ENCODE measurements at places on chromosomes 7 and 10.

DNA sequence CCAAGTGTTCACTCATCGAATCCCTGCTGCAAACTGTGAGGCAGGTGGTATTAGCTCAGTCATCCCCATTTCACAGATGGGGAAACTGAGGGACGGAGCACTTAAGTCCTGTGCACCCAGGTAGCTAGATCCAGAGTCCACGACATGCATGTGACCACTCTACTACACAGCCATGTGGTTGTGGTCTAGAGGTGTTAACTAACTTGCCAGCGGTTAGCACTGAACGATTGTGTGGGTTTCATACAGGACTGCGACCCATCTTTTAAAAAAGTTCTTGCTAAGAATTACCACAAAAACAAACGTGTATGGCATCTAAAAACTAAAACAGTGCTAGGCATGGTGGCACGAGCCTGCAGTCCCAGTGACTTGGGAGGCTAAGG lies 16.1 kb upstream of the ABCC2 start:
- no peak for DNase-seq

GRCh38 chr10:93334901-93335327 lies 147.2 kb downstream of the MYOF start:
- no peak for DNase-seq

DNA sequence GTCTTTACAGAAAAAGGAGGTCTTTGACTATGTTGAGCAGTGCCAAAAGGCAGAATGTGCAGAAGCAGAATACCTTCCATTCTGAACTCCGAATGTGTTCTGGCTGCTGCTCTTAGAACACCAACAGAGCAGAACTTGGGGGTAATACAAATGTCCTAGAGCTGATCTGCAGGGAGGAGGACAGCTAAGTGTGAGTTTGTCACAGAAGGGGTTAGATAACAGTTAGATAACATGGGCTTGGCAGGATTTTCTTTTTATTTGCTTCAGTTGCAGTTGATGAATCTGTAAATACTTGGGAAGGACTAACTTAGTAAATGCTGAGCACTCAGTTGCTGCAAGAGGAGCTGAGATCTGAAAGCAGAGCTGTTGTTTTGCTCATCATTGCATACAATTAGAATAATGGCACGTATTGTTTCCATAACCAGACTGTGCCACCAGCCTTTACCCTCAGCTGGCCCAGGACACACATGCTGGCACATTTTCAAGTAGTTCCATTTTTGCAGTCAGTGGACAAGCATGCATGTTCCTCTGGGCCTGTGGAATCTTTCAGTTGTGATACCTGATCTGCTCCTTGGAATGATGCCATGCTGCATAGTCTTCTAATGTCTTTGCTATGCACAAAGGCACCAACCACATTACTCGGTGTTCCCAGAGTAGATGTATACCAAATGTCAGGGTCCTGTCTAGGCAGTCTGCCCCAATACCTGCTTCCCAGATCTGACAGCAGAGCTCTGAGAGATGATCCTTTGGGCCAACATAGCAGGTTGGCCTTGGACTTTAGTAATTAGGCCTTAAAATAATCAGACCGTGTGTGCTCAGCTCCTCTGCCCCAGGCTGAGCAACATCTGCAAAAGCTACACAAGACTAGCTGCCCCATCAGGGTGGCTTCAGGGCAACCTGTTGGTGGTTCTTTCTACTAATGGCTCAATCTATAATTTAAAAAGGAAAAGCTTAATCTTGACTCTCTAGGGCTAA lies 55.7 kb downstream of the GSDME start:
- DNase-seq: peak; percentile 17

- no peak for DNase-seq
Observed at GRCh38 chr10:132707776-132708171, 78.2 kb downstream of the NKX6-2 start.

DNA sequence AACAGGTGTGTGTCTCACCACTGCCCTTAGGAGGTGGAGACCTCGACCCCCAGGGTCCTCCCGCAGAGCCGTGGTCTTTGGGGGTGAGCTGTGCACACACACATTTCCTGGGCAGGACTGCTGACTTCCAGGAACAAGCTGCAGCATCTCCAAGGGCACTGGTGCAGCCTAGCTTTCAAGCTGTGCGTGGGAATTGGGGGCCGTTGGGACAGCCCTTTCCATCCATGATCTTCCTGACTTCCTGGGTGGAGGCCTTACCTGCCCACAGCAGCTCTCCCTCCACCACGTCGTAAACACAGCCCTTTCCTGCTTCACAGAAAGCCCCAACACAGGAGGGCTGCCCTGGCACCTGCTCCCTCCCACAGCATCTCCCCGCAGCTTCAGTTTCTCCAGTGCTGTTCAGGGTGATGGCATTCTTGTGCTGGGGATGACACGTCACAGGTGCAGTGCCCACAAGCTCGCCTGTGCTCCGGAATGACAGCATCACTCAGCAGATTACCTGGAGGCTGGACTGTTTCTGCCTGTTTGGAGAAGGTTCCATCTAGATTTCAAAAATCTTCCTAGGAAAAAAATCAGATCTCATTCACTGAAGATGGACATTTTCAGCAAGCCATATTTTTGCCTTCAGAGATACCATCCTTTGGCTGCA lies 208.0 kb upstream of the PPP2R2D start:
- no peak for DNase-seq

DNA sequence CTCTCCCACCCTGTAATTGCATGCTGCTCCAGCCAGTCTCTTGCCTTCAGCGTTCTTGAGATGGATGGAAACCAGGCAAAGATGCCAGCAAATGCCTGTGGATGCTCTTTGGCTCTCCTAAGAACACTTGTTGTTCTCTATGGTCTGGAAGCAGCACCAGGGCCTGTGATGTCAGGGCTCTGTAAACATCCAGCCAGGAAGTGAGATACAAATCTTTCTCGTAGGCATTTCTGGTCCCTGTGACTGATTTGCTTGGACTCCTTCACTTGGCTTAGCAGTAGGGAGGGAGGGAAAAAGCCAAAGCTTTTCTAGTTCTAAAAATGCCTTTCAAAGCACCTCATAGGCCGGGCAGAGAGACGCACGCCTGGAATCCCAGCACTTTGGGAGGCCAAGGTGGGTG lies 201.3 kb downstream of the REEP3 start:
- DNase-seq: no peak

DNA sequence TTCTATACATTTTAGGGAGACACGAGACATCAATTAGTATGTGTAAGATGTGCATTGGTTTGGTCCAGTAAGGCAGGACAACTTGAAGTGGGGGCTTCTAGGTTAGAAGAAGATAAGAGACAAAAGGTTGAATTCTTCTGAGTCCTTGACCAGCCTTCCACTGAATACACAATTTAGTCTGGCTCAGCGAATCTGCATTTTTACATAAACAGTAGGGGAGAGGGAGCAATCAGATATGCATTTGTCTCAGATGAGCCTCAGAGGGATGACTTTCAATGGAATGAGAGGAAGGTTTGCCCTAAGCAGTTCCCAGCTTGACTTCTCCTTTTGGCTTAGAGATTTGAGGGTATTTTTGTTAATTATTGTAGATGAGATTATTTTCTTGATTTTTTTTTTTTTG lies 20.0 kb upstream of the C10orf90 start:
- no peak for DNase-seq

- DNase-seq: no peak
Observed at GRCh38 chr7:26863518-26864308, 677 bp downstream of the SKAP2 start.

DNA sequence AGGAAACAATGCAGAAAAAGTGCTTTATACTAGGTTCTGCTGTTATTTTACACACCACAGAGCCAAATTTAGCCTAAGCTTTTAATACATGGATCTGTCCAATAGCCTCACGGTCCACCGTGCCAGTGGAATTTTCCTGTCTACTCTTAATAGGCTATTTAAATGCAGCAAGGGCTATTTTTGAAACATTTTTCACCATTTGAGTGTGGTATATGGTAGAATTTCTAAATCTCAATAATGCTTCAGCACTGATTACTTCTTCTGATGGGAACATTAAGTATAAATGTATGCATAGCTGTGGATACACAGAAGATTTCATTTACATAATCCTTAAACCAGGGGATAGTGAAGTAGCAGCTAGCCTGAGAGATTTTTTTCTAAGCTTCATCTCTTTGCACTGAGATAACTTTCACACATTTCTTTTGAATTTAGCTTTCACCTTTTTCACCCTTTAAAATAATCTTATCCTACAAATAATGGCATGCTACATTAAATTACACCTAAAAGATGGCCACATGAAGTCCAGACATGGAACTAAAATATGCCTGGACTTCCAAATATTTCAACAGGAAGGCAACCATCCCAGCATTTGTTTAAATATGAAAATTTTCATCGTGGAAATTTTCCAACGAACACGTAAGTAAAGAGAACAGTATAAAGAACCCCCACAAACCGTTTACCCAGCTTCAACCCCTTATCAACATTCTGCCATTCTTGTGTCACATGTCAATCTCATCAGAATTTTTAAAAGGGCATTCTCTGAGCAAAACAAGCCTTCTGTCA lies 45.4 kb downstream of the AMPH start:
- DNase-seq: no peak

DNA sequence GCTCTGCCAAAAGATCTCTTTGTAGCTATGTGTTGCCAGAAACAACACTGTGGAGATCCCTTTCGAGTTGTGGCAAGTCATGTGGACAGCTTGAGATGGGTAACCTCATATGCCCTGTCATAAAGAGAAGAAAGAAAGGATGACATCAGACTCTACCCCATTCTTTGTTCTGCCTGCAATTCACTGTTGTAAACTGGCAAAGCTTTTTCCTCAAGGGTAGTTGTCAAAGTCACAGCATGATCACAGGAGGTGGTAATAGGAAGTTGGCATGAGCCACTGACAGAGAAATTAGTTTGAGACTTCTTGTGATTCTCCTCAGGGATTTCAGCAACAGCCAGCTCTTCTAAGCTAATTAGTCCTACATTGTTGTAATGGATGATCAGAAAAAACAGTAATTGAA lies 19.4 kb upstream of the MINDY3 start:
- no peak for DNase-seq

- DNase-seq: no peak
Observed at GRCh38 chr7:78139335-78139734, 340.8 kb downstream of the PHTF2 start.

DNA sequence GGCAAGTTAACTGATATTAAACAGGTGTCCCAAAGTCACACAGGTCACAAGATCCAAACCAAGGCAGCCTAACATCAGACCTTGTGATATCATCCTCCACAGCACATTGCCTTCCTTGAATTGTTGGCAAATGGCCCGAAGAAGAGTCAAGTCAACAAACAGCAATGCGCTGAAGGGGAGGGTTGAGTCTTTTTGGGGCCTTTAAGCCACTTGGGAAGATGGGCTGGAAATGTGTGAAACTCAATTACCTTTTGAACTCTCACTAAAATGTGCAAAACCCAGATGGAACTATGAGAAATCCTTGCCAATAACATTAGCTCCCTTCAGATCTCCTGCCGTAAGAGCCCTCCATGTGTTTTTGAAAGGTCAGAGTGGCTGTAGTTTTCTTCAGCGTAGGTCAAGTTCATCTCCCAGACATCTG lies 47.9 kb upstream of the STK17A start:
- DNase-seq: no peak

- no peak for DNase-seq
Observed at GRCh38 chr7:136617176-136617575, 251.3 kb upstream of the CHRM2 start.

DNA sequence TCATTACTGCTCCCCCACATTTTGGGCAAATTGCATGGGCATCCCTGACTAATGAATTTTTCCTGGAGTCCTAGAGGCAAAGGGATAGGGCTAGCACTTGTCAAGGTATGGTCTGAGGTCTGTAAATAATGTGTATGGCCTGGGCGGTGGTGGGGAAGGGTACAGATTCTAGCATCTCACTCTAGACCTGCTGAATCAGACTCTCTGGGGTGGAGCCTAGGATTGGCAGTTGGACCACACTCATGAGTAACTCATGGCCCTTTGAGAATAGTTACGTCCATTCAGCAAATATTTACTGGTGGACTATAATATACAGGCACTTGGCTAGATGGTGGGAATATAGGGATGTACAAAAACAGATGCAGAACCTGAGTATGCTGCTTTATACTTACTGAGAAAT lies 118.0 kb downstream of the CELF2 start:
- no peak for DNase-seq

DNA sequence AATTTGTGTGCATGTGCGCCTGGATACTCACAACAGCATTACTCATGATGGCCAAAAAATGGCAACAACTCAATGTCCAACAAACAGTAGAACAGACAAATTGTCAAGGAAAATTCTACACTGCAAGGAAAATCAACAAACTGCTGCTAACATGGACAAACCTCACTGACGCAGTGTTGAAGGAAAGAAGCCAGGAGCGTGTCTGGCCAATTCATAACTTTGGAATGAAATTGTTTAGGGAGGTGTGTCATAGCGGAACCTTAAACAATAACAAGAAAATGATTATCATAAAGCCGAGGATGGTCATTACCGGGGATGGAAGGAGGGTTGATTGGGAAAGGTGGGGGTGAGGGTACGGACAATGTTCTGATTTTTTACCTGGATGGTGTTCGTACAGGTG lies 29.1 kb downstream of the ALOX5 start:
- DNase-seq: no peak

GRCh38 chr10:24792638-24793037 lies 69.0 kb upstream of the ARHGAP21 start:
- no peak for DNase-seq

DNA sequence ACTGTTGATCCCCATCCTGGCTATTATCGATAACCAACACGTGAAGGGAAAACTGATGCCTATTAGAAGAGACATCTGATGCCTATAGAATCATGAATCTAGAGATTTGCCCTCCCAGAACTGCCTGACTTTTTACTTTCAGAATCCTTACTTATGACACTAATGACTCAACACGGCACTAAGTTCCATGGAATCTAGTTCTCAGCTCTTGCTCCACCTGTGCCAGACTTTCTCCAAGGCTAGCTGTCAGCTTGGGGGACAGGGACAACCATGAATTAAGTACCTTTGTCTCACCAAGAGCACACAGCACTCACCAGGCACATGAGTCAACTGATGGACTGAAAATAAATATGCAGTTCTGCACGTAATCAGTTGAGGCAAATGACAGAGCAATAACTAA lies 184.2 kb downstream of the FRMD4A start:
- no peak for DNase-seq

- no peak for DNase-seq
Observed at GRCh38 chr7:43199371-43200160, 87.1 kb downstream of the HECW1 start.

GRCh38 chr10:131636116-131636515 lies 264.7 kb upstream of the PPP2R2D start:
- DNase-seq: no peak

DNA sequence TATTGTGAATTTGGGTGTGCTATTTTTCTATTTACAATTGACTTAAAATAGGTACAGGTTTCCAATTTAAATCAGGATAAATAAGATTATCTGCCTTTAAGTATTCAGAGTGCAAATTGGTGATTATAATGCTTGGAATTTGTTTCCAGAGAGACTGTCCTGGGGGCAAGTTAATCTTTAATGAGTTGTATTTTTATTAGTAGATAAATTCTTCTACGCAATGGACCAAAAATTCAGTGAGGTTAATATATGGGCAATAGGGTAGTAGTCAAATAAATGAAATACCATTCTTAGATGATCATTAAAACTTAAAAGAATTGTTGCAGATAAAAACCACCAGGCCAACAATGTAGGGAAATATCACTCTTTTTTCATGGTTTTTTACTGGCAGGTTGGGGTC lies 3.4 kb downstream of the BICC1 start:
- DNase-seq: no peak

GRCh38 chr7:26668821-26669220 lies 195.6 kb downstream of the SKAP2 start:
- no peak for DNase-seq
